Stimulated activated CD8-positive, alpha-beta memory T cell treated with anti-CD3 and anti-CD28 coated beads, Interleukin-7, amount 100 ng/mL, for 4 hours (primary cell): ENCODE measurements at places on chromosomes 1 and 21.

DNA sequence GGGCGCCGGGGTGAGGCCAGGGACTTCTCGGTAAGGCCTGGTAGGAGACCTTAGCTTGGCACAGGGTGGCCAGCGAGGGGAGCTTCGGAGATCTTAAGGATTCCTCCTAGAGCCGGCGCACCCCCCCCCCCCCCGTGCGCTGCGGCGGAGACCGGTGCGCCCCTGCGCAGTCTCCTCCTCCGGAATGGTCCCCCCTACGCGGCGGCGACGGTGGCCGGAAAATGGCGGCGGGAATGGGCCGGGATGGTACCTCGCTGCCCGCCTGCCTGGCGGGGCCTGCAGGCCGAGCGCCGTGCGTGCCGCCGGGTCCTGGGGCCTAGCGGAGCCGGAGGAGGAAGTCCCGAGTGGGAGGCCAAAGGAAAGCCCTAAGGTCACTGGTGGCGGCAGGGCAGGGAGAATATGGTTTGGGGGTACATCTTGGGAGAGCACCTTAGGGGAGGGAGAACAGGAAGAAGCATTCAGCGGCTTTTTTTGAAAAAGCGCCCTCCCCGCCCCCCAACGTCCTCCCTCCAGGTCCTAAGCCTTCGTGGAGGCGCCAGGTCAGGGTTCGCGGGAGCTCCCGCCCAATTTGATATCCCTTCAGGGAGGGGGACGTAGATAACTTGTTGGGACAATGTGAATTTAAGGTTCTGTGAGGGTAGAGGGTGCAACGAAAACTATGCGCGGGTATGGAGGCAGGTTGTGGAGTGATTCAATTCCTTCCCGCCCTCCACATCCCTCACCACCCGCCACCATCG is 429 bp downstream of the SRRM1 start:
- no peak for DNase-seq

GRCh38 chr1:78560811-78561210 is 59.4 kb upstream of the IFI44L start:
- DNase-seq, result no peak

DNA sequence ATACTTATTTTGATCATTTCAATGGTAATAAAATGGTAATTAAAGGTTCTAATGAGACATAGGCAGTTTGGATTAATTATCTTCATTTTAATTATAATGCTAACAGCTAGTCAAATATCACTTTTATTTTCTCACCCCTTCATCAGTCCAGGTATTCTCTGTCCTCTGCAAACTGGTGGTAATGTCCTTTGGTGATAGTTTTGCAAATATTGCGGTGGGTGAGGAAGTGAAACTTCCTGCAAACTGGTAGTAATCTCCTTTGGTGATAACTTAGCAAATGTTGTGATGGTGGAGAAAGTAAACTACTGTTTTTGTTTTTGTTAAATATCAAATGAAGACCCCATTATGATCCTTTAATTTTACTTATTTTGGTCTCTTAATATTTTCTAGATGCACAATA is 209.0 kb downstream of the AMY1C start:
- no peak for DNase-seq

DNA sequence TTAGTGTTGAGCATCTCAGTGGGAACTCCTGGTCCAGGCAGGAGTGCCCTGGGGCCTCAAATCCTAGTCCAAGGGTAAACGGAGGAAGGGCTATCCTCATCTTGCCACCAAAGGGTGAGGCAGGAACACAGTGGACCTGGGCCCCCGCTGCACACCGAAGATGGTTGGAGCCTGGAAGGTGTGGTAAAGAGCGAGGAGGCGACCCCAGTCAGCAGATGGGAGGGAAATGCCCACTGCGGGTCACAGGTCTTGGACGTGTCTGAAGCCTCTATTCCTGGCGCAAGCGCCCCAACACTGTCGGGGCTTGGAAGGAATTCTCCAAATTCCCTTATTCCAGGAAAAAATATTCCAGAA is 38.5 kb upstream of the SYNC start:
- no peak for DNase-seq

- no peak for DNase-seq
Measured at GRCh38 chr21:35932232-35932911, 128.0 kb downstream of the SETD4 start.

GRCh38 chr1:182614796-182615454 is 10.7 kb upstream of the RGS16 start:
- peak; percentile 64 for DNase-seq

GRCh38 chr1:229999004-229999670 is 67.9 kb upstream of the GALNT2 start:
- DNase-seq, result no peak

GRCh38 chr1:26391450-26391849 is 18.9 kb upstream of the ZNF683 start:
- no peak for DNase-seq

DNA sequence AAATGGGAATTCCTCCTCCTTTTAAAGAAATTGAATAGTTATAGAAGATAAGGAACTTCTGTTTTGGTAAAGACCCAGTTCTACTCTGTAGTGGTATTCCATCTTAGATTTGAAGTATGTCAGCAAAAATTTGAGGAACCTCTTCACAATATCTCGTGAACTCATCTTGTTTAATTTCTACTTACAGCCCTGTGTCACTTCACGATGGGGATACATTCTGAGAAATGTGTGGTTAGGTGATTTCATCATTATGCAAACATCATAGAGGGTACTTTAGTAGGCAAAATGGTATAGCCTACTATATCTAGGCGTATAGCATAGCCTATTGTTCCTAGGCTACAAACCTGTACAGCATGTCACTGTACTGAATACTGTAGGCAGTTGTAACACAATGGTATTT is 36.0 kb downstream of the ALG6 start:
- DNase-seq, result no peak

DNA sequence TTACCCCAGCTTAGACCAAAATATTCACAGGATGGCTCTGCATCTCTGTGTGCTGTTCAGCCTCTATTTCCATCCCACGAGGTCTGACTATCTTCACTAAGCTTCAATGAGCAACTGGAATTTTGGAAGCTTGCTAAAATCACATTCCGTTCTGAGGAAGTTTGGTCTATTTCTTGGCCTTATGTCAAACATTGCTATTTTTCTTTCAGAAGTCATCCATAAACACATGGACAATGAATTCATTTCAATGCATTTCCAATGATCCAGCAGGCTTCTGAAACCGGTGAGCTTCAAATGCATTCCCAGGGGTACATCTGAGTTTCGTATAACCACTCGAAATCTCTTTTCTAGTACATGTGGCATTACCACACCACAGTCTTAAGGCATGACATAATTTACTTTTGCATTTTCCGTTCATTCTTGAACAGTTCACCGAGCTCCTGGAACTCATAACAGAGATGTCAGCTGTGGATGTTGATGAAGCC is 294.1 kb upstream of the KAZN start:
- no peak for DNase-seq

GRCh38 chr21:14826630-14827029 is 238.2 kb downstream of the NRIP1 start:
- DNase-seq, result no peak

GRCh38 chr21:44093761-44094160 is 13.4 kb upstream of the PWP2 start:
- no peak for DNase-seq

DNA sequence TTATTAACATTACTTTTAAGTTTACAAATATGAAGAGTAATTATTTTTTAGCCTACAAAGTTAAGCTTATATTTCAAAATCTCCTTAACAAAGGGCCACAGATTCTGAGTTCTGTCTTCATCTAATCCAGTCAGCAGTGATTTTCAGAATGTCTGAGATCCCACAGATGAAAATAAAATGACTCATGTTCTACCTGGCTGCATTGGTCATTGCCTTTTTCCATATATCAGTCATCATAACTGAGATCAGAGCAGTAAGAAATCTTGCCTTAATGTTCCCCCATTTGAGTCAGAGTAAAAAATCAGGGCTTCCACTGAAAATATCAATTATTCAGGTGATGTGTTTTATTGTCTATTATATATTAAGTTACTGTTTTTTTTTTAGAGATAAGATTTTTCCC is 416.1 kb downstream of the MRPL39 start:
- no peak for DNase-seq

DNA sequence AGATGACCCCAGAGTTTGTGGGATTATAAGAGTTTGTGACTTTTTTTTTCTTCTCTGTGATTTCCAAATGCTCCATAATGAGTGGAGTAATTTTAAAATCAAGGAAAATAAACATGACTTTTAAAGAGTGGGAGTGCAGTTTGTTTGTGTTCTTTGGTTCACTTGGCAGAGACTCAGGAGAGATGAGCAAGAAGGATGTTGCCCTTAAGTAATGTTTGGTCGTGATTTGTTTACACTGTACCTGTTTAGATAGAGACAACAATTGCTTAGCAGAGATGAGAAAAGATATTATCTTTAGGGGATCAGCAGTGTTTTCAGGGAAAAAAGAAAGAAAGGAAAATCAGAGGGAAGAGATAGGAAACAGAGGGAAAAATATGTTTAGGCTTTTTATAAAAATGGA is 170.8 kb downstream of the ADSS2 start:
- DNase-seq, result no peak

GRCh38 chr1:246064891-246065290 is 442.2 kb downstream of the SMYD3 start:
- no peak for DNase-seq

DNA sequence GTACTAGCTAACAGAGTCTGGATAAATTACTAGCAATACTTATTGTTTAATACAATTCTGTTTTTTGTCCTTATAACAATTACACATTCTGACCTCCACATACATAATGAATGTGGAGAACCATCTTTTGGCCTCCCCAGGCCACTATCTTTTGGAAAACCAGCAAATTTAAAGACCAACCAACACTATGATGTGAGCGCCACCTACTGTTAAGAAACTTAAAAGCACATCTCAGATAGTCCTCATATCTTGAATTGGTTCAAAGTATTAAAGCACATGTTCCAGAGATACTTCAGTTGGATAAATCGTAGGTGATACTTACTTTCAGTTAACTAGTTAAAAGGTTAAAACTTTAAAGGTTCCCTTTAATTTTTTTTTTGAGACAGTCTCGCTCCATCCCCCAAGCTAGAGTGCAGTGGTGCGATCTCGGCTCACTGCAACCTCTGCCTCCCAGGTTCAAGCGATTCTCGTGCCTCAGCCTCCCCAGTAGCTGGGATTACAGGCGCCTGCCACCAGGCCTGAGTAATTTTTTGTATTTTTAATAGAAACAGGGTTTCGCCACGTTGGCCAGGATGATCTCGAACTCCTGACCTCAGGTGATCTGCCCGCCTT is 29.3 kb upstream of the USP1 start:
- no peak for DNase-seq

DNA sequence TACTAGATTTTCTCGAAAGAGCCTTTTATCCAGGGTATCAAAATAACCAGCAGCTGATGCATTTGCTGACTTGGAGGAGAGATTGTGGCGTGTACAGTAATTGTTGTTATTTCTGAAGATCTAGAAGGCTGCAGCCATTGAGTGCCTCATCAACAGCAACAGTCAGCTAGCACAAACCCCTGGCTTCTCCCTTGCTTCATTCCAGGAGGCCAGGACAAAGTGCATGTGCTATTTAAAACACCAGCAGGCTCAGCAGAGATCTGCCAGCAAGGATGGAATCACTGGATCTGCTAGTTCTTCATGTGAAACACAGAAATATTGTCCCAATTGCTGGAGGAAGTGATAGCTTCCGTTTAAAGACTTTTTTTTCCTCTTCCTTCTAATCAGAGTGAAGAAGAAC is 2.8 kb upstream of the NGF start:
- DNase-seq, result no peak

- DNase-seq, result no peak
Measured at GRCh38 chr1:179818743-179819173, 58.8 kb downstream of the TOR1AIP2 start.

DNA sequence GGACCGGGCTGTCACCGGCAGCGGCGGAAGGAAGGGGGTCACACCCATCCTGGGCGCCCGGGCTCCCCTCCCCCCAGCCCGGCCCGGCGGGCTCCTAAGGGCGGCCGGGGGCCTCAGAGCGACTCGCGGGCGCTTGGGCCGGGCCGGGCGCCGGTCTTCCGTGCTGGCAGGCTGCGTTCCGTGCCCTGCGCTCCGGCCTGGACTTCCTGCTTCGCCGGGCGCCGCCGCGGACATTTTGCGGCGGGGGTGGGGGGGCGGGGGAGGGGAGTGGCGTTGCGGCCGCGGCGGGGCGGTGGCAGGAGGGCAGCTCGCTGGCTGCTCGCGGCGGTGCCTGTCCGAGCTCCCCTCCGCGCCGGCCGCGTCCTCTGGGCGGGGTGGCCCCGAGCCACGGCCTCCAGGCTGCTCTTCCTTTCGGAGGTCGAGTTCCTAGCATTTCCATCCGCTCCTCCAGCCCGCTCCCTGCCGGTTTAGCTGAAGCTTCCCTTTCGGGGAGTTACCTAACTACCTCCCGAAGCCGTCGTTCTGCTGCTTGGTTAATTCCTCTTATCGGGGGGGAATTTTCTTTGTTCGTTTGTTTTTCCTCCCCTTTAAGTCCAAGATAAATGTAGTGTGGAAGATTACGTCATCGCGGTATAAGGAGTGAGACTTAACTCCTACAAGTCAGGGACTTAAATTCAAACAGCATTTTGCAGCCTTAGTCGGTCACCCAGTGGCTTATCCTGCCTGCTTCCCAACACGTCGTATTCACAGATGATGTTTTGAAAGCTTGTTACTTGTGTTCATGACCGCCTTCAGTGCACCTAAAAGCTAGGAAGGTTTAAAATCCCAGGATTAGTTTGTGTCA is 730 bp downstream of the CDC42 start:
- no peak for DNase-seq

DNA sequence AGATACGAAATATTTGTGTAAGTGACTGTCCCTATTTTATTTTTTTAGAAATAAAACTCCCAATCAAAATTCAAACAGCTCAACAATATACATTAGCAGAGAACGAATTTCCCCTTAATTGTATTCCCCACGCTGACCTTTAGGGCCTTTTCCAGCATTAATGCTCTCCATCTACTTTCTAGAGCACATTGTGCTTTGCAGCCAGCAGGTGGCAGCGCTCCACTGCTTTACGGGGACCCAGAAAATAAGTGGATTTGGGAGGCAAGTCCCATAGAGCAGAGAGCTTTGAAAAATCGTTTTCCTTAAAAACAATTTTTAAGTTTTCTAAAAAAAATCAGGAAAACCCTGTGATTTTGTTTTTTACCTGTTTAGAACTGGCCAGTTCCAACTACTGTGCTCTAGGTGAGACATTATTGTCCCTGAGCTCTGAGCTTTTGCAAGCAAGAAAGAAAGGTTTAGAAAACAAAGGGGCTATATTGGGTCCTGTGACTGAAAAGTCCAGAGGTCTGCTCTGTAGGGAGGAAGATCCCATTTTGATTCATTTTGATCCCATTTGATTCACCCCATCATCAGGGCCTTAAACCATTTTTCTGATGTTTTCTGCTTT is 144.4 kb upstream of the ZNF644 start:
- no peak for DNase-seq

DNA sequence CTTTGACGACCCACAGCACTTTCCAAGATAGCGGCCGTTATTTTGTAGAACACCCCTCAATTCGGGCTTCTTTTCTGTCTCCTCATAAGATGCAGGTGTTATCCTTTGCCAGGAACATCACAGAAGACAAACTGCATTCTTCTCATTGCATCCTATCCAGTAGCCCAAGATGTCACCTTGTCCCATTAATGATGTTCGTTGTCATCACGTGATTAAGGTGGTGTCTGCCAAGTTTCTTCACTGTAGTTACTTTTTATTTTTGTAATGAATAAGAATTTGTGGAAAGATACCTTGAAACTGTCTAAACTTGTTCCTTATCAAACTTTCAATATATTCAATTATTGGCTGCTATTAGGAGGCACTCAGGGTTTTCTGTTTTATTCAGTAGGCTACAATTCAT is 39.4 kb downstream of the GNG4 start:
- DNase-seq, result no peak
